GM03348 (cell line): ENCODE measurements at places on chromosomes 6 and 20.
A peak's percentile ranks its signal among the peaks of the same experiment; 100 is the strongest.

- no peak for DNase-seq
Observed at GRCh38 chr20:50813801-50814200, 18.9 kb downstream of the BCAS4 start.

DNA sequence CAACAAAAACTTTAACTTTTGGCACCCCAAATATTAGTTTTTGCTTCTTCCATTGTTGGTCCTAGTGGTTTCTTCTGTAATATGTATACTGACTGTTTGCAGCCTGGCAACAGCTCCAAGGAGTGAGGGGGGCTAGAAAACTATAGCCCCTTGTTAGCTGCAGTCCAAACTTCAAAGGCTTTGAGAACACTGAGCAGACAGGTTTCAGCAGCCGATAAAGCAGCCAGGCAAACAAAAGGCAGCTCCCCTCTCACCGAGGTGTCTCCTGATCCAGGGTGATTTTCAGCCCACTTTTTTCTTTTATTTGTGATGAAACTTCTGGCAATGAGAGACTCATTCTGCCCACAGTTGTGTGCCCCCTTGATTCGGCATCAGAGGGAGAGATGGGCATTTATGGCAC lies 80.7 kb downstream of the OLIG3 start:
- DNase-seq = no peak

DNA sequence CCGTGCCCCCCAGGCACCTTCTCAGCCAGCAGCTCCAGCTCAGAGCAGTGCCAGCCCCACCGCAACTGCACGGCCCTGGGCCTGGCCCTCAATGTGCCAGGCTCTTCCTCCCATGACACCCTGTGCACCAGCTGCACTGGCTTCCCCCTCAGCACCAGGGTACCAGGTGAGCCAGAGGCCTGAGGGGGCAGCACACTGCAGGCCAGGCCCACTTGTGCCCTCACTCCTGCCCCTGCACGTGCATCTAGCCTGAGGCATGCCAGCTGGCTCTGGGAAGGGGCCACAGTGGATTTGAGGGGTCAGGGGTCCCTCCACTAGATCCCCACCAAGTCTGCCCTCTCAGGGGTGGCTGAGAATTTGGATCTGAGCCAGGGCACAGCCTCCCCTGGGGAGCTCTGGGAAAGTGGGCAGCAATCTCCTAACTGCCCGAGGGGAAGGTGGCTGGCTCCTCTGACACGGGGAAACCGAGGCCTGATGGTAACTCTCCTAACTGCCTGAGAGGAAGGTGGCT lies 960 bp downstream of the TNFRSF6B start:
- no peak for DNase-seq

DNA sequence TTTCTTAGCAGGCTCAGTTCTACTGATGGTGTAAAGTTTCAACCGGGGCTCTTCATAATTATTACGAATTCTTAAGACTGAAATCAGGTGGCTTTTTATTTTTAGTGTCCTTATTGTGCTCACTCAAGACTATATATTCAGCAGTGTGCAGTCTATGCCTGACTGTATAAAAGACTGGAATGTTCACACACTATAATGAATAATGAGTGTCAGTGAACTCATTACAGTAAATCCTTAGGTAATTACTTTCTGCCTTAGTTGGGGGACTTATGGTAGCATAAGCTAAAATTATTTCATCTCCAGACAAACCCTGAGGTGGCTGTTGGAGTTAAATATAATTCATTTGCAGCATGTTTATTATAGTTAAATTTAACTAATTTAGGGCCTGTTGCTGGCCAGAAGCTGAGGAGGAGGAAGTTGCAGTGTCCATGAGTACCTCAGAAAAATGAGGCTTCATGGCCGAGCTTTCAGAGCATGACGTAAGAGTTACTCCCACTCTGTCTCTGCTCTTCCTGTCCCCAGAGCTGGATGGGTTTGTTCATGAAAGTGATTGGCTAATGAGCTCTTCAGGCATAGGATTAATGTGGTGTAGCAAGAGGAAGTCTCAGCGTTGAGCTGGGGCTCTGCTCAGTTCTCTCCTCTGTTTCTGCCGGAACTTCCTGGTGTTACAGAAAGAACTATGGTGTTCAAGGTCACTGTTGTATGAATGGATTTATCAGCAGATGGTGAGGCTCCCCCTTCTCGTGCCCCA lies 335.7 kb downstream of the NRN1 start:
- peak; percentile 62 for DNase-seq

- DNase-seq = no peak
Observed at GRCh38 chr20:38181207-38181801, 16.2 kb upstream of the TGM2 start.

GRCh38 chr6:142474531-142475289 lies 172.9 kb downstream of the ADGRG6 start:
- peak; percentile 69 for DNase-seq

DNA sequence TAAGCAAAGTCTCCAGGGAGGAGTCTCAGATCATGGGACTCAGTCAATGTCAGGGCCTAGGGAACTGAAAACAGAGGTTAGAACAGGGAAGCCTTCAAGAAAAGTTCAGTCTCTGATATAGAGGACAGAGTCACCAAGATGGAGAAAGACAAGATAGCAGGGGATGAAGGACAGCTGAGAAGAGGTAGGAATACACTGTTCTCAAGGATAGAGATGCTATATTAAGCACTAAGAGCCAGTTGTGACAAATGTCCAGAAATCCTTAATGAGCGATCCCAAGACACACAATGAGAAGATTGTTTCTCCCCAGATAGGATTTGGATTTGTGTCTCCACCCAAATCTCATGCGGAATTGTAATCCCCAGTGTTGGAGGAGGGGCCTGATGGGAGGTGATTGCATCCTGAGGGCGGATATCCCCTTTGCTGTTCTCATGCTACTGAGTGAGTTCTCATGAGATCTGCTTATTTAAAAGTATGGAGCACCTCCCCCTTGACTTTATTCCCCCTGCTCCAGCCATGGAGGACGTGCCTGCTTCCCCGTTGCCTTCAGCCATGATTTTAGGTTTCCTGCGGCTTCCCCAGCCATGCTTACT lies 168.2 kb downstream of the AKAP7 start:
- no peak for DNase-seq

- DNase-seq = no peak
Observed at GRCh38 chr6:63799313-63799712, 163.7 kb downstream of the PHF3 start.

DNA sequence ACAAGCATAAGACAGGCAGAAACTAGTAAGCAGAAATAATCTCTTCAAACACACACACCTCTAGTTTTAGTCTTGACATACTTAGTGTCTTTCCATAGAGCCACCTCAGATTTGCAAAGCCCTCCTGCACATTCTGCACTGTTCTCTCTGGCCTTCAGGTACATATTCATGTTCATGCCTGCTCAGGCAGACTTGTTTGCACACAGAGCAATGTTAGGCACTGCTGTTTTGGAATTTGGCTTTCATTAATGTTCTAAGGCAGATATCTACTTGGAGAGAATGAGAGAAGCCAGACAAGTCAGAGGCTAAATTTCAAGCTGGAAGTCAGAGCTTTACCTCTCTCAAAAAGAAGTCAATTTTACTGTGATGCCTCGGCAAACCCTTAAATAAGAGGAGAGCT lies 21.3 kb upstream of the DST start:
- DNase-seq = no peak
